ENCODE measurements at places on chromosomes 16 and 17.

DNA sequence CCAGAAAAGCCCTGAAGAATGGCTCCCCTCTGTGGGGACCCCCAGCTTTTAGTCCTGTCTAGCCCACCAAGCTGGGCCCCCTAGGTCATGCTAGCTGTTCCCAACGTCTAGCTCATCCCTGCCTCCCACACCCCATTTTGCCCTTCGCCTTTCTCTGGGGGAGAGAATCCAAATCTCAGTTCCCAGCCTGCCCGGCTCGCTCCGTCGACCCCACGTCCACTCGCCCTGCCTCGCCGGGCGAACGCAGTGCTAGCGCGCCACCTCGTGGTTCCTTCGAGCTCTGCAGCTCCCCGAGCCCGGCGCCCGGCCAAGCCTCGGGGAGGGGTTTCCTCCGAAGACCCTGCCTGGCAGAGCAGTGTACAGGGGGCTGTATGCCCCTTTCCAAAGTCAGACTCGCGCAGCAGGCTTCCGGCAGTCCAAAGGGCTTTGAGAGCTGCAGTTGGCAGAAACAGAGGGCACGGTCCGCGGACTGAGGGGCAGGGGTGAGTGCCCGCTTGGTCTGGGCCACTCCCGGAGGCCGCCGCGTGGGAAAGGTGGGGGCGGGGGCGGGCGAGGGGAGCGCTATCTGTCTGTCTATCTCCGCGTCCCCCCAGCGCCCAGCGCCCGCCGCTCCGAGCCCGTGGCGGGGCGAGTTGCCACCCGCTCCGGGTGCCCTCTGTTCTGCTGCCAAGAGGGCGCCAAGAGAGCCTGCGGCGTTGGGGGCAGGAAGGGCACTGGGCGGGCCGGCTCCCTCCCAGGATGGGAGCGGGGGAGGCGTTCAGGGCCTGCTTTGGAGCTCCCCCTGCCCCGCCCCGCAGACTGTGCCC, 1.7 kb upstream of the DLX3 start:
- DNase-seq = peak; percentile 34

DNA sequence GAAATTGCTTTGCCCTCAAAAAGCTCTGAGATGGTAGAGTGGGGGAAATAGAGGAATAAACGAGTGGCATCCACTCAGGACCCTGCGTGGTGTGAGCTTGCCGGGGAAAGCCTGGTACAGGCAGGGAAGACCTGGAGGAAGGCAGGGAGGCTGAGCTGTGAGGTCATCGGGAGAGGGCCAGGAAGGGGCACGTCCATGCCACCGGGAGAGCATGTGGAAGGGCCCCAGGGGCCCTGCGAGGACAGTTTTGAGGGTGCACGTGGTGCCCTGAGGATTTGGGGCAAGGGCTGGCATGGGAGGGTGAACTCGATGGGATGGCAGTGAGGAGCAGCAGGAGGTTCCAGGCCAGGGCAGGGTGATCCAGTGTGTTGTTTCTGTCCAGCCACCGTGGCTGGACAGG, 56.3 kb upstream of the CBFA2T3 start:
- no peak for DNase-seq

DNA sequence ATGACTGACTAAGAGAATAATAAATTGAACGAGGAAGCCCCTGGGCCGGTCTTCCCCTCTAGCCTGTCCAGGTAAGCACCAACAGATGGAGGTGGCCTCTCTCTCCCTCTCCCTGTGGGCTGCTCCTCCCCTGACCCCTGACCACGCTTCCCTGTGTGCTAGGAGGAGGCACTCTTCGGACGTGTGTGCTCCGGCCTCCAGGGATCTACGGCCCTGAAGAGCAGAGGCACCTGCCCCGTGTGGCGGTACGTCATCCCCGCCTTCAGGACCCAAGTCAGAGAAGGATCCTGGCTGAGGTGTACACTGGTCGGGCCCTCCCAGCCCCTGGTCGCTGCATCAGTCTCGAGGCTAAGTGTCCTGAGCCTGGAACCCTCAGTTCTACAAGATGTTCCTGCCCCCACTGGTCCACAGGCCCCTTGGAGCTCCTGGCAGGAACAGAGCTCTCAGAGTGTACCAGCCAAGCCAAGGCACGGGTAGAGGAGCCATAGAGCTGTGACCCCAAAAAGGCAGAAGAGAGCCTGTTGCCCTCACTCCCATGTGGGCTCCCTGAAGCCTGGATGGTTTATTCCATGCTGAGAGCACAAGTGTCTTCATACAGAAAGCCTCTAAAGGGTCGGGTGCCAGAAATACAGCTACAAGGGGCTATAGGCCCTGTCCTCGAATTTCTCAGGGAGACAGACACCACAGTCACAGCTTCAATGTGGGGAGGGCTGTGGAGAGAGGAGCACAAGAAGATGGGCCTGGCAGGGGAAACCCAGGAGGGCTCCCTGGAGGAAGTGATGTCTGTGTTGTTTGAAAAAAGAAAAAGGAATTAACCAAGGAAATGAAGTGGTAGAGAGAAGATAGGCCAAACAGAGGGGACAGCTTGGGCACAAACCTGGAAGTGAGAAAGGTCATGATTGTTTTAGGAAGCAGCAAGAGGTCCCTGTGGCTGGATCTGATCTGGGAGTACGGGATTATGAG, 15.9 kb downstream of the SDR42E2 start:
- DNase-seq = no peak

DNA sequence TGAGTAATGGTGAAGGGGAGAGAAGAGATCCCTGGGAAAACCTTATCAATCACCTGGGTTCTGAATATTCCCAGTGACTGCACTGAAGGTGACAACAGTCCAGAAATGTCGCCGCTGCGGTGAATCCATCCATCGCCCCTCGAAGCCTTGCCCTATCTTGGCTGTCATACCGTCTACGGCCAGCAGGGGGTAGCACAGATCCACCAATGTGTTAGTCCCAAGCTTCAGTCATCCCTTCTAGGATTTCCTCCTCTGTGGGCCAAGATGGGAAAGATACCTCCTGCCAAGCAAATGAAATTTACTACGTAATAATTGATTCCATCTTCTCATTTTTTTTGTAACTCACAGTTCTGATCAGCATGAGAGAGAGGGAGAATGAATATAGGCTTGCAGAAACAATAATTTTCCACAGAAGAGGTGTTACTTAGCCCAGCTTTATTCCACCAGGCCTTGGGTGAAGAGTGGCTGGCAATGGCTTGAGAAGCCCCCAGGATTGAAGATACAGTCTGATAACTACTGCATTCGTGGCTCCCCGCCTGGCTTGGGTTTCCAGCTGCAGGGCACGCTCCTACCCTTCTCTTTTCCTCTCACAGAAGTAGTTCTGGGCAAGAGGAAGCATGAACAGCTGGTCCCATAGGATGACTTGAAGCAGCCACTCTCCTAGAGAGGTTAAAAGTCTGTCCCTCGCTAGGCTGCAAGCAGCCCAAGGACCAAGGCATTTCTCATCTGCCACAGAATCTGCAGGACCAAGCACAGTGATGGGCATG, 2.6 kb upstream of the FMNL1 start:
- peak; percentile 74 for DNase-seq

- no peak for DNase-seq
Observed at GRCh38 chr16:53849585-53849984, 145.6 kb downstream of the FTO start.

- no peak for DNase-seq
Observed at GRCh38 chr16:9351440-9351839, 260.0 kb downstream of the HAPSTR1 start.

GRCh38 chr17:50051082-50051576, 4.8 kb upstream of the ITGA3 start:
- DNase-seq = peak; percentile 15

GRCh38 chr16:67936124-67936879, at the start of gene PSMB10:
Gene PSMB10, minus strand, starts transcription at chr16:67936850. Its CDS starts 101 bp downstream, at chr16:67936749.
- DNase-seq = no peak

GRCh38 chr17:13030056-13030455, 12.2 kb upstream of the ELAC2 start:
- DNase-seq = no peak

DNA sequence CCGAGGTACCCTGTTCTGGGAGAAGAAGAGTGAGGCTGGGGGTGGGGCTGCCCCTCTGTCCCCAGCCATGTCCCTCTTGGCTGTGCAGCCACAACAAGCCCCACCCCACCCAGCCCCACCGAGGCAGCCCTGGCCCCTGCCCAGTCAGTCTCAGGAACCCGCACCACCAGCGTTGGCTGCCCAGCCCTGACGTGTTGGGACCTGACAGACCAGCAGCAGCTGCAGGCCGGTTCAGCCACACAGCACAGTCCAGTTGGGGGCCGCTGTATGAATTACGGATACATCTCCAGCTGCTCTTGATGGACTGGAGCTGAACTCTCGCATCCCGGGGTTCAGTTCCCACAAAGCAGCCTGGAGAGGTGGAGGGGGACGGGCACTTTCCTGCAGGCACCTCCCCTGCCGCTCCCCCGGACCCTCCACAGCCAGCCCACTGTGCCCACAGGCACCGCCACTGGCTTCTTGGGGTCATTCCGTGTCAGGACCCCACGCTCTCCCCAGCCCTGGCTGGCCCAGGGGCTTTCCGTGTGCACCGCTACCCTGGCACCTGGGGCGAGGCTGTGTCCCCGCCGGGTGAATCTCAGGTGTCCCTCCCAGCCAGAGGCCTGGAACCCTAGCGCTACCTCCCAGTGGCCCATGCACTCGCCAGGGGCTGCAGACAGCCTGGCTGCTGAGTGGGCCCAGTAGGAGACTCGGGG, 7.1 kb downstream of the CDH15 start:
- DNase-seq = no peak

- DNase-seq = no peak
Observed at GRCh38 chr16:87582966-87583325, 19.4 kb upstream of the JPH3 start.

GRCh38 chr16:17369421-17370222, 101.1 kb downstream of the XYLT1 start:
- peak; percentile 68 for DNase-seq

DNA sequence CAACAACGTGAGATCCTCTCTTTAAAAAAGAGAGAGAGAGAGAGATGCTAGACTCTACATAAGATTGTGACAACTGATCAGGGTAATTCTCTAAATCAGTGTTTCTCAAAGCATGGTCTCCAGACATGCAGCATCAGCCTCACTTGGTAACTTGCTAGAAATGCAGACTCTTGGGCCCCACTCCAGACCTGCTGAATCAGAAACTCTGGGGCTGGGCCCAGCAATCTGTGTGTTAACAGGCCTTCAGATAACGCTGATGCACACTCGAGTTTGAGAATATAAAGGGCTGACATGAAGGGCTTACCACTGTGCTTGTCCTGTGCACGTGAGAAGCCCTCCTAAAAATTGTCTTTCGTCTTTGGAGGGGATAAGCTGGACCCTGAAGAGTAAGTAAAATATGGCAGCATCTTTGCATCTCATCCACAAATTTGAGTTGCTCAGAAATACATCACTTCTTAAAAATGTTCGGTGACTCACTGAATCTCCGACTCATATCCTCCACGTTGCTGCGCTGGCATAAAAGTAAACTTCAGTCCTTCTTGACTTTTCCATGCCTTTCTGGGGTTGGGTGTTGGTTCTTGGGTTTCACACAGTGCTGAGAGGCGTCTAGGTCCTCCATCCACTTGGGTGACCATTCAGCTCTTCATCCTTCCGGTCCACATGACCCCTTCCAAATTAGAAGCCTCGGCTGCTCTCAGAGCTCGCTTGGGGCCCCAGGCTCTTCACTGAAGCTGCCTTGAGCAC, 26.1 kb upstream of the KDM8 start:
- DNase-seq = no peak

- DNase-seq = no peak
Observed at GRCh38 chr16:30381291-30382041, 895 bp downstream of the SEPTIN1 start.

Data from MM.1S (cell line).